ENCODE measurements at places on chromosomes 2 and 18.

DNA sequence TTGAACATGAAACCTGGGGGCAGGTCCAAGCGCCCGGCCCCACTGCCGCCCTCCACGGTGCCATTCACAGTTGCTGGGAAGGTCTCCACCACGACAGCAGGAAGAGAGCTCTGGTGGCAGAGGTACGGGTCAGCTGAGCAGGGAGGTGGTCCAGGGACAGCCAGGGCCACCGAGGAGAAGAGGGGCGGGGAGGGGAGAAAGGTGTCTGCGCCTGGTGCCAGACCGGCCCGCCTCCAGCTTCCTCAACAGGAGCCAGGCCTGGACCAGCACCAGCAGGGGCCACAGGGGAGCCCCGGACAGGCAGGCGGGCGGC lies 56.2 kb downstream of the BIN1 start:
- DNase-seq = no peak

DNA sequence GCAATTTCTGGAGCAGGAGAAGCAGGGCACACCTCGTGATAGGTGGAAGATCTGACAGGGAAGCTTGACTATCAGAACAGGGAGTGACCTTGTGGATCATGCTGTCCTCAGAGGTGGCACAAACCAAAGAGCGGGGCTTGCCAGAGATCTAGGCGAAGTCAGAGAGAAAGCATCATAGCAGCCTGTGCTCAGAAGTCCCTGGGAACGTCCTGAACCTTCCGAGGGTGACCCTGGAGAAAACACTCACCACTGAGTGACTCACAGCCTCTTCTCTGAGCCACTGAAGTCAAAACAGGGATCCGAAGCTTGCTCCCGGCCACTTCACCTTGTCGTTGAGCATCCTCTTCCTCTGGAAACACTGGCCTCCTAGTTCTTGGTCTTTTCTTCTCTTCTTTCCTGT lies 56.7 kb downstream of the IL1R2 start:
- DNase-seq = no peak

- no peak for DNase-seq
Observed at GRCh38 chr2:215847718-215848117, 165.6 kb downstream of the MREG start.

DNA sequence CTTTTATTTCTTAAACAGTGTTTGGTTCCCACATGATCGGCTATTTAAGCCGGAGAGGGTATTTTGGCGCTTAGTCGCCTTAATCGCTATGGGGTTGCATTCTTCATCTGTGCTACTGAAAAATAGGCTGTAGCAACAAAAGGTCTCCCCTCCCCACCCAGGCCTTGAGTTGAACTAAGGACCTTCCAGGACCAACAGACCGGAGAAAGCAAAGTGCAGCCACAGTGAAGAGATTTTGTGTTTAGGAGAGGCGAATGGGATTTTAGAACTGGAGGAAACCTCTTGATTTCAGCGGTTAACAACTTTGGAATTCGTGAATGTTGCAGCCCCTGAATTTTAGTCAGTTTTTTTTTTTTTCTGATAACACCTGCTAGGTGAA lies 1.4 kb downstream of the ITGA6 start:
- no peak for DNase-seq

- no peak for DNase-seq
Observed at GRCh38 chr18:23126376-23127056, 8.8 kb upstream of the CABLES1 start.

DNA sequence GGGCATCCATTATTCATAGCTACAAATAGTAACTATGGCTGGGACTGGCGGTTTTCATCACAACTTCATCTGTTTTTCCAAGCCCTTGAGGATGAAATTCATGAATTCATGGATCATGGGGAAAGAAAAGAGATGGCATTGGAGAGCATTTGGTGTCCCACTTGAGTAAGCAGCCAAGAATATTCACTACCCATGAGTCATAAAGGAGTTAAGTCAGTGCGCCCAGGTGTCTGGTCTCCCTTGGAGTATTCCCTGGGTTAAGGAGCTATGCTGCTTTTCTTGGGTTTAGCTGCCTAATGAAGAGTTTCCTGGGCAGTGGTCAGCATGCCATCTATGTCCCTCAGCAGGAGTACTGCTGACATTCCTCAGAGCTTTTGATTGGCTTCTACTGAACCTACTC lies 21.3 kb upstream of the LDAH start:
- DNase-seq = no peak

DNA sequence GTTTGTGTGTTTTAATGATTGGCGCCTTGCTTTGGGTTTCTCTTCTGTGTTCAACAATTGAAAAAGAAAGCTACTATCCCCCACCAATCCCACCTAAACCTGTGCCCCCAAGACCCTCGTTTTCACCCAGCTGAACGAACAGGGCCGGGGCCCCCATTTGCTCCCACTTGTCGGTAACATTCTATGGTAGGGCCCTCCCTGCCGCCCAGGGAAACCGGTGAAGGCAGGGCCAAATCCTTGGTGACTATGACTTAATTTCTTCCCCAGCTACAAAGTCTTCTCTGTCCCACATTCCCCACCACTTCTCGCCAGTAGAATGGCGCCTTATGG lies 598 bp upstream of the SNRNP200 start:
- no peak for DNase-seq

- DNase-seq = no peak
Observed at GRCh38 chr2:127640082-127641072, 5.6 kb upstream of the GPR17 start.

DNA sequence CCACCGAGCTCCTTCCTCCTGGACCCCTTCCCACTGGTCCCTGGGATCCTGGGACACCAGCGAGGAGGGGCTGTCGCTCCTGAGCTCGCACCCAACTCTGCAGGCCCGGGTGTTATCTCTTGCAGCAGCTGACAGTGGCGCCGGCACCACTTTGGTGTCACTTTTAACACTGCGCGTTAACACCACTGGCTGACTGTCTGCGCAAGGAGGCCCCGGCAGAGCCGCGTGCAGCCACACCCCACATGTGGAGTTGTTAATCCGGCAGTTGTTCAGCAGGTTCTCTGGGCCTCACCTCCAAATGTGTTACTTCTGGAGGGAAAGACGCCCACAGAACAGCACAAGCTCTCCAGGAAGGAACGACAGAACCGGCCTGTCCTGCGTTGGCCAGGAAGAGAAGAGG lies 155.0 kb upstream of the GLI2 start:
- DNase-seq = no peak

DNA sequence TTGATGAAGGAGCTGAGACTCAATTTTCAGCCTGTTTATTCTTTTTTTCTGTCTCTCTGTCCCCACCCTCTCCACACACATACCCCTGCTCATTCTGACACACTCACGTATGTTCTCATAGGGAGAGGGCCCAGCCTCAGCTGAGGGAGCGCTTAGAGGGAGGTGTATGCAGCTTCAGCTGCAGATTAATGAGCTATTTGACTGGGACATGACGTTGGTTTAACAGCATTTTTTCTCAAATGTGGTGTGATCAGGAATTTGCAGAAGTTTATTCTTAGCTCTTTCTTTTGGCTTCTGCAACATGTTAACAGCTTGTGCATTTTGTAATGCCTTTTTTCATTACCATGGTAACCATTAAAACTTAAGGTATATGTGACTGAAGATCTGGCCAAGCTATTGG lies 1547.1 kb upstream of the PIK3C3 start:
- DNase-seq = no peak

Data from stimulated activated CD4-positive, alpha-beta T cell treated with anti-CD3 and anti-CD28 coated beads, Interleukin-2, amount 100 ng/mL, for 48 hours (primary cell).